ENCODE measurements at places on chromosomes 12 and 14. TPM values are rescaled to one million over a fixed set of nuclear protein-coding genes. Genes with fewer than 3 reads are reported as not detected.

Gene CACNB3
- polyA plus RNA-seq: 57.3 TPM

Gene MMP17
- 0.65 TPM for polyA plus RNA-seq

DNA sequence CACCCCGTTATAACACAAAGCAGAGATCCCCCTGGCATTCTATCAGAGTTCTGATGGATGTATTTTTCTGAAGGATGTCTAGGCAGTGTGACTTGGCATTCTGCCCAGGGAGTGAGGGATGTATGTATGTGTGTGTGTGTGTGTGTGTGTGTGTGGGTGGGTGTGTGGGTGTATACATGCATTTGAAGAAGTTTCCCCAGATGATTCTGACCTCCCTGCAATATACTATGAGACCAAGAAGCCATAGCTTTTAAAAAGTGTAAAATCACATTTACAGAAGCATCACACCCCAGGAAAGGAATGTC is 59.7 kb upstream of the NAP1L1 start:
- no peak for DNase-seq

Gene RNASE7
- 0.55 TPM for polyA plus RNA-seq

Gene TTC8
- polyA plus RNA-seq: 47.2 TPM

DNA sequence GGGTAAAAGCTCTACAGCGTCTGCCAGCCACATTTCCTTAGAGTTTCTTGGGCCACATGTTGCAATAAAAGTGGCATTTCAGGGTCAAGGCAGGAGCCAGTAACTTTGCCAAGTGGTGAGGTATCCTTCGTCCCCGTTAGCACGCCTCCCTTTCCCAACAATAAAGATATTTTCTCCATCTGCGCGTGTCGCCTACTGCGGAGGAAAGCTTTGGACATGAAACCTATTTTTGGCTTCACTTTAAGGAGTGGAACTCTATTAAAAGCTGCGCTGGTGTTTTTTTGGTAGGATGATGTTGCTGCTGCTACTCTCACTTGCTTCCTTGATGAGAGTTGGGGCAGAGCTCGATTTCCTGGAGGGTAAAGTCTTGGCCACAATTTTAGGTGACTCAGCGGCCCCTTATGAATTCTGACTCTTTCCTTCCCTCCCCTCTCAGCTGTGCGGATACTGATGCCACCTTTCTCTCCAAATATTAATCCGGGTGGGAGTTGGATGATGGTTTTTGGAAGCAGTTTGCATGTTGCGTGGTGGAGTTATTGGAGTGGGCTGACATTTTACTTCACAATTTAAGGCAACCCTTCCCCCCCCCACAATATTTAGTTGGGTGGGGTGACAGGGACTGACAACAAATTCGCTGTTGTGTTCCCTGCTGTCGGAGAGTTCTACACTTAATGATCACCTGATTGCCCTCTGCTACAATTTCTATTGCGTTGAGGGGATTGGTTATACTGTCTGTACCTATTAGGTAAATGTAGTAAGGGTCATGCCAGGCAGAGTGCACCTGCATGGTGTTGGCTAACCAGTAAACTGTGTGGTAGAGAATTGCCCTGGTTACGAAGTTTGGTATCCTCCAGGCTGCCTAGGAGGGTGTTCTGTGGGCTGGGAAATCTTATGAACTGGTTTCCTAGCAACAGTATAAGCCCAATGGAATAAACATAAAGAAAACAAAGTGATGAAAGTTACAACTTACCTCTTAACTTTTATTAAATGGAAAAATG is 1.1 kb downstream of the CCDC91 start:
- DNase-seq: no peak

Gene DPF3
- polyA plus RNA-seq: 5.3 TPM

DNA sequence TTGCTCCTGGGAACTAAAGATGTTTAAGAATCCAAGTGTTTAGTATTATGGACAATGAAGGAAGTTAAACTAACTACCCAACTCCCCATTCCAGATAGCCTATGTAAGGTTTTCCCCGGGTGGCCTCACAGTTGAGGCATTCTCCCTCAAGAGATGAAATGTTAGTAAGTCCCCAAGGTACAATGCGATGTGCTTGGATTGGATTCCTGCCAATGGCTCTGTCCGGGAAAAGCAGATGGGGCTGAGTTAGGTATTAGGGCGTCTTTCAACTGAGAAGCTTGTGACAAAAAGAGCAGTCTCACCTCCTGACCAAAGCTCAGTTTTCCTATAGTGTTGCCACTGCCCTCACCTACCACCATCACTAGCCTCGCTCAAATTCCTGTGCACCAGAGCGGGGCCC is 64.8 kb upstream of the E2F7 start:
- DNase-seq: no peak

Gene CTSG
- 0.27 TPM for polyA plus RNA-seq

DNA sequence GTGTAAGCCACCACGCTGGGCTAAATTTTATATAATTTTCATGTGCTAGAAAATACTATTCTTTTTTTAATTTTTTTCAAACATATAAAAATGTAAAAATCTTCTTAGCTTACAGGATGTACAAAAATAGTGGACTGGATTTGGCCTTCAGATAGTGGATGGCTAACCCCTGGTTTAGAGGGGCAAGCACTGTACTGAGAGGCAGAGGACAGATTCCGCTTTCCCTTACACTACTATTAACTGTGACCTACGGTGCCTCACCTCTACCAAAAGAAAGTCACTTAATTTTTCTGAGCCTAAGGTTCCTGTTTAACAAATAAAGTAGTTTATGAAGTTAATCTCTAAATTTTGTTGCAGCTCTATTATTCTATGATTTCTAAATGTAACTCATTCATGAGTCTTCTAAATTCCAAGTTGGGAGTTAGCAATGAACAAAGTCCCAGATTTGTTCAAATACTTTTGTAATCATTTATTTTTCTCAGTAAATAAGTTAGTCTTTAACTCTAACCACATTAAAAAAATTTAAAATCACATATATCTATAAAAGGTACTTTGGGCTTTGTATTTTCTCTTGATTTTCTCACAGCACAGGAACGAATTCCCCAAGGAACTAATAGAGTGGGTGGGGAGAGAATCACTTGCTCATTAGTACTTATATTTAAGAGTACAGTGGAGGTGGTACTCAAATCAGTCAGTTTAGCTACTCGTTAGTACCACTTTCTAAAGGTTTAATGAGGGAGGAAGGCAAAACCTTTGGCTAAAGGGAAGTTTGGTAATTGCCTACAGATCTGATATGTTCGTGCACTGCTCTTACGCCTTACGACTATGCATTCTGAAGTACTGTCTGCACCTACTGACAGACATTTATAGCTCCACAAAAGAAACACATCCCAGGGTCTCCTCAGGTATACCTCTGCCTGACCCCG is 33.7 kb downstream of the SLC15A5 start:
- no peak for DNase-seq

GRCh38 chr12:15179672-15180071 is 41.5 kb downstream of the RERG start:
- no peak for DNase-seq

DNA sequence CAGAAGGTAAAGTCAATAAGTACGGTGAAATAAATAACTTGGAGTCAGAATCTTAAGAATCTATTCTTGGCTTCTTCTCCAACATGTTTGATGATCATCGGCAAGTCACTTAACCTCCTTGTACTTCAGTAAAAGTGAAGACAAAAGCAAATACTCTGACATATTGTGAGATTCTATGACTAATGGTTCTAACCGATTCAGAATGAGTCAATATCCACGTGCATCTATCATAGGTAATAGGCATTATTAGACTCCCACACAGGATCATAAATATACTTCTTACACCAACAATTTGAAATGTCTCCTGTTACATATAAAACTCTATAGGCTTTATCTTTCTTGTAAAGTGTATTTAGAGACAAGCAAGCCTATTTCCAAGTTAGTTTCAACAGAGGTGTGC is 144.4 kb upstream of the ATXN7L3B start:
- no peak for DNase-seq

- DNase-seq: no peak
Measured at GRCh38 chr12:622416-622815, 40.8 kb downstream of the NINJ2 start.
